H4 (cell line): ENCODE measurements at places on chromosomes 4 and X. TPM values are rescaled to one million over a fixed set of nuclear protein-coding genes. Genes with fewer than 3 reads are reported as not detected.

CPZ gene
- total RNA-seq = 1.2 and 1.6 TPM in 2 replicates

C4orf17 gene
- not detected in 2 replicates for total RNA-seq

HOPX gene
- total RNA-seq = not detected in 2 replicates

MED12 gene
- 15.4 and 17.3 TPM in 2 replicates for total RNA-seq

CT45A1 gene
- total RNA-seq = not detected in 2 replicates

PAQR3 gene
- 13.9 and 22.5 TPM in 2 replicates for total RNA-seq

MAGEA10 gene
- not detected in 2 replicates for total RNA-seq

ARX gene
- not detected in 2 replicates for total RNA-seq
